ENCODE measurements at places on chromosomes 6 and 20. TPM values are rescaled to one million over a fixed set of nuclear protein-coding genes. Genes with fewer than 3 reads are reported as not detected.

The SLC13A3 gene
- 0.21 TPM for total RNA-seq

The MACROD2 gene
- total RNA-seq, result not detected

DNA sequence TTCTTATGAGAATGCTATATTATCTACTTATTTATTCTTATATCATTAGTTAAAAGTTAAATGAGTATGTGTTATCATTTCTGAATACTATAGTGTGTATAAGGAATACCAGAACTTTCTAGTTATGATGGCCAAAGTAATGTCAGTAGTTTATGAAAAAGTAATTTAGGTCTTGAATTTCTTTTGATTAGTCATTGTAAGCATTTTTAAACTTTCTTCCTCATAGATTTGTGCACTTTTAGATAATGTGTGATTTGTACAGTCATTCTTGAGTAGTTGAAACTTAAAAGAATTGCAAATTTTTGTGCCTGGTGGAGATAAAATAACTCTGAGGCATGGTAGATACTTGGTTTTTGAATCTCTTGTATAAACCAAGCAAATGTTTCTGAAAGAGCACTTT is 311.3 kb downstream of the CDKAL1 start:
- peaks cover 14% of the 10 kb centered on the region for H3K4me1 ChIP-seq
- H3K4me3 ChIP-seq, result no peak overlapping the region
- no peak for DNase-seq
- no peaks in the 10 kb centered on the region for H3K36me3 ChIP-seq
- H3K27me3 ChIP-seq, result no peaks in the 10 kb centered on the region

DNA sequence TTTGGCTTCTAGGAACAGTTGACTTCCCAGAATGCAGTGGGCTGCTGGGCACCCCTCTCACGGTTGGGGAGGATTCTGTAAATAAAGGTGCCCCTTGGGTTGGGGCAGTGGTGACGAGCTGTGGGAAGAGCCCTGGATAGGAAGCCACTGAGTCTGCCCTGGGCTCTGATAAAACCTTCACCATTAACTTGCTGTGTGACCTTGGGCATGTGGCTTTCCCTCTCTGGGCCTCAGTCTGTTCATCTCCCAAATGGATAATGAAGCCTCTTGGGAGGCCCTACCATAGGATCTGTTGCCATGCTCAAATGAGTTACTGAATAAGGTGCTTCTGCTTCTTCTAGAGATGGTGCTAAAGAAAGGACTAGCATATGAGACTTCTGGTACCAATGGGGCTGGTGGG is 3.7 kb downstream of the CRIP3 start:
- DNase-seq, result no peak
- H3K27ac ChIP-seq, result no peak overlapping the region
- peaks cover 13% of the 10 kb centered on the region for H3K4me1 ChIP-seq
- H3K27me3 ChIP-seq, result no peaks in the 10 kb centered on the region
- H3K4me3 ChIP-seq, result no peak overlapping the region
- no peaks in the 10 kb centered on the region for H3K36me3 ChIP-seq

DNA sequence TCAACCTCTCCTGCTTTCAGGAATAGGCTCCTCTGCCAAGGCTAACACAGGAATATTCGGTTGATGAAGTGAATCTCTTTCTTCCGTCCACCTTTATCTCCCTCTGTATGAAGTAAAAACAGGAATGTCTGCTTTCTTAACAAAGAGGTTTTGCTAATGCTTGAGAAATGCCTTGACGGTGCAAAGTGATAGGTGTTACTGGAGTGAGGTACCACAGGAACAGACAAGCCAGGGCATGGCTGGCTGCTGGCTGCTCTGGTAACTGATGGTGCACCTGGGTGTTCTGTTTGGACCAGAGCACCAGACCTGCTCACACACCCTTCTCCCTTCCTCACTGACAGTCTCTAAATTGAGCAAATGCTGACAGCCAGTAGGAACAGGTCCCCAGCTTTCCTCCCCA is 174.0 kb upstream of the FBXL4 start:
- H3K27ac ChIP-seq, result no peak overlapping the region
- peaks cover 56% of the 10 kb centered on the region for H3K27me3 ChIP-seq
- no peak overlapping the region for H3K4me3 ChIP-seq

DNA sequence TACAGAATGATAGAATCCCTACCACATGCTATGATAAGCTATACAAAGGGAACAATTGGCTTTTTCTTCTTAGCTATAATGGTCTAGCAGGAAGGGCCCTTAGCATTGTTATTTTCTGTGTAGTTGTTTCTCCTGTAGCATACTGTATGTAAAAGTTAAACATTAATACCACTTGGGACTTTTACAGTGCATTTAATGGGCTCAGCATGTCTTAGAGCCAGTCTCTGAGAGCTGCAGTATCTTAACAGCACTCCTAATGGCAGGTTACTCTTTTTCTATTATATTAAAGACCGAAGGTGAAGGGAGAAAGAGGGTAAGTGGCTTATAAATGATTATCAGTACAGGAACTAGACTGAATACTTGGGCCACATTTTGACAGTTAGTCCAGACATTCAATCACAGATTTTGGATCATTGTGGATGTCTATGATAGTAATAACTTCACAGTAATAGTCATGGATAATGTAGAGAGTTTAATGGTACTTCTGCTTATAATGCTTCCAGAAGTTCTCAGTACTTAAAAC is 290.7 kb downstream of the PHF3 start:
- no peaks in the 10 kb centered on the region for H3K36me3 ChIP-seq
- no peaks in the 10 kb centered on the region for H3K27me3 ChIP-seq
- H3K27ac ChIP-seq, result no peak overlapping the region
- no peak overlapping the region for H3K4me3 ChIP-seq
- no peaks in the 10 kb centered on the region for H3K4me1 ChIP-seq
